ENCODE measurements at places on chromosomes 4 and X.

DNA sequence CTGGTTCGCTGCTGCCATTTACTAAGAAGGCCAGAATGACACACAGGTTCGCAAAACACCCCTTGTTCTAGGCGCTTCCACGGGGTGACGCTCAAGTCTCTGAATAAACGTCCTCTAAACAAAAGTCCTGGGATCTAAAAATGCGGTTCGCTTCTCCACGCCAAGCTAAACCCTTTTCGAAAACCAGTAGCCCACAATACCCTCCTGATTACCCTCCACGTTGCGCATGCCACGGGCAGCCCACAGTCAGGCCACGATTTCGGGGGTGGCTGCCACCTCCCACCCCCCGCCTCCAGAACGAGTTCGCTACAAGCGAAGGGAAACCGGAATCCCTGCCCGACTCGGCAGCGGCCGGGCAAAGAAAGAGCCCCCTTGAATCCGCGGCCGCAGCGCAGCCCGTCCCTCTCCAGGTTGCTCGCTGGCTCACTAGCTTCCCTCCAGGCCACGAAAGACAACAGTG, 423 bp downstream of the RPL39 start:
- no peak for DNase-seq

DNA sequence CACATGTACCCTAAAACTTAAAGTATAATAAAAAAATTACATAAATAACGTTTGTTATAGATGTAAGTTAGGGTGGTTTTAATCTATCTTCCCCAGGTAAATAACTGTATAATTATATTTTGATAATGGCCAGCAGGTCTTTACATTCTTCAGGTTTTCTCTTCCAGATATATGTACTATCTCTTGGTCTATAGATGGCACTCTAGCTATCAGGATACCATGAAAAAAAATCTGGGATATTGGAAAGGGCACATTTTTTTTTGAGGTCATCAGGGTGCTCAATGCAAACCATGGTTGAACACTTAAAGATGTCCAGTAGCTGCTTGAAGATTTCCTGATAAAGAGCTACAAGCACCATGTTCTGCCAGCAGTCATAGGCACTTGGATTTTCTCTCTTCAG, 15.6 kb upstream of the ADH4 start:
- DNase-seq = no peak

DNA sequence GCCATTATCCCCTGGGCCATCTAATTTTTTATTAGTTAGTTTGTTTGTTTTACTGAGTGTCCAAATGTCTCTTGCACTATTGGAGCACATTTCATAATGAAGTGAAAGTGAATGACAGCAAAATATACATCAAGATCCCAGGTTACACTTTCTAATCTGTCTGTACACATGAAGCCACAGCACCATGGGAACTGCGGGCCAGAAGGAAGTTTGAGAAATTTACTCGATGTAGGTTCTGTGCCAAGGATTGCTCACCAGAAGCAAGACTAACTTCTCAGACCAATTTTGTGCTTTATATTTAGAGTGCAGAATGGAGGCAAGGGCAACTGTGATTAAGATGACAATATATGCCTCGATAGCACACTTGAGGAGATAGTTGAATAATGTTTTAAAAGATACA, 258.0 kb downstream of the COL25A1 start:
- DNase-seq = no peak

- DNase-seq = no peak
Measured at GRCh38 chr4:15577508-15577907, 77.6 kb downstream of the FBXL5 start.

DNA sequence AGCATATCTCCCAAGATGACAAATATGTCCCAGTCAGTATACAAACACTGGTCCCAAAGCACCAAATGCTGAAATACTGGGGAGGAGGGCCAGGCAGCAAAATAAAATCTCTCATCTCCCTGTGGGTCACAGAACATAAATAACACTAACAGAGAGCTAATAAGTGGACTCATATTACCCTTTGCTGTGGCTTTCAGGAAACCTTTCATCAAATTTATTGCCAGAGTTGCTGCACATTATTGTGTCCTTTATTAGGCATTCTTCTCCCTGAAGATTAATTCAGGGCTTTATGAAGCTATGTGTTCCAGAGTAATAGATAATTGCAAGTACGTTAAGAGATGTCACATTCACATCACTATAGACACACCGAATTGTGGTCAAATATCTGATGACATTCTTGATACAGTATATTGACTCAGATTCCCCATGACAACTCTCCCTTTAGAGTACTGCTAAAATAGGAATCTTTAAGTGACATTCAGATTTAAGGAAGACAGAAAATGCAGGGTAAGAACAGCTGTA, 124.1 kb upstream of the PRR32 start:
- DNase-seq = no peak

DNA sequence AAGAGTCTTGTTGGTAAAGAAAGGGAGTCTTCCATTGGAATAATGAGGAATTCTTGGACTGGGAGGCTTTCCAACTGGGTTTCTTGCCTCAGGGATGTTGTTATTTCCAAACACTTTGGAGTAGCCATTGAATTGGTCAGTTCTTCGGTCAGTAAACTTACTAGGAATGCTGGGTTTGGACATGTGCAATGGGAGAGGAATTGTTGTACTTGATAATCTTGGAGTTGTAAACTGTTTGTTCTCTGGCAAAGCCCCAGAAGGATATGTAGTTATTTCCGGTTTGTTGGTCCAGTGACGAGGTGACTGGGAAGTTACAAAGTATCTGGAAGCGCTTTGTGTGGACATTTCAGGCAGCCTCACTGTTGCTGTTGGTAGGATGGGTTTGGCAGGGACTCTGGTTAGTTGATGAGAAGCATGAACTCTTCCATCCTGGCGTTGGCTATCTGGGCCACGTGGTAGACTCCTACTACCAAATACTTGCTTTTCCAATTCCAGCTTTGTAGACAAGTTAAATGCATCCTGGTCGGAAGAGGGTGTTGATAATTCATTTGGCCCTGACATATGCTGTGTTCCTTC, 25.9 kb downstream of the MXRA5 start:
- DNase-seq = no peak

- no peak for DNase-seq
Measured at GRCh38 chr4:72352711-72353110, 216.3 kb downstream of the ADAMTS3 start.

GRCh38 chr4:174505007-174505406, 17.3 kb downstream of the HPGD start:
- no peak for DNase-seq

DNA sequence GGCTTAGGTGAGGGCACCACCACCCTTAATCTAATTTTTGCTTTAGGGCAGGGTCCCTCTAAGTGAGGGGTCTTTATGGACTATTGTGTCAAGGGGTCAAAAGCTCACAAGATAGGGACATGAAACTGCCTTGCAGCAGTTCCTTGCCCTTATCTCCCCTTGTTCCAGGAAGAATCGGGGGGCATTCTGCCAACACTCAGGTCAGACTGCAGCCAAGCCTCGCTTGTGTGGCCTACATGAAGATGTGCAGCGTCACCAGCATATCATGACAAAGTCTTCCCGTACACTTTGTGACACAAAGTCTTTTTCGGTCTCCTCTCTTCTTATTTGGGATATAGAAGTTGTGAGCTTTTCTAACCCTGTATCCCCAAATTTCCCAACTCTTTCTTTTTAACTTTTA, 17.5 kb upstream of the USP9X start:
- DNase-seq = no peak

- peak; percentile 33 for DNase-seq
Measured at GRCh38 chr4:75895744-75896314, 6.4 kb downstream of the PPEF2 start.

DNA sequence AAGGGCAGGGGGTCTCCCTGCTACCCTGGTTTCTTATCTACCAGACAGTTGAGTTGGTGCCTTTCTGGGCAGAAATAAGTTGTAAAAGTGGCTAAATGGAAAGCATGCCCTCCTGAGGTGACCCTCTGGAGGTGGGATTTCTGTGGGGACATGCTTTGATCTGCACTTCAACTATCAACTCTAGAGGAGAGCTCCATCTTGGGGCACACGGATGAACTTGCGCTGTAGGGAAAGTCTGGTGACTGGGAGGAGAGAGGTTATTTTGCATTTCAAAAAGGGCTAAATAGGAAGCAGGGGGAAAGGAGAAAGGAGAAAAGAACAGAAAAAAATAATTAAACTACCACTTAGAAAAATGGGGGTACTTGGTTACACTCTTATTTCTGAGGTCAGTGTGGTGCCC, 12.7 kb upstream of the RHOXF2B start:
- no peak for DNase-seq

DNA sequence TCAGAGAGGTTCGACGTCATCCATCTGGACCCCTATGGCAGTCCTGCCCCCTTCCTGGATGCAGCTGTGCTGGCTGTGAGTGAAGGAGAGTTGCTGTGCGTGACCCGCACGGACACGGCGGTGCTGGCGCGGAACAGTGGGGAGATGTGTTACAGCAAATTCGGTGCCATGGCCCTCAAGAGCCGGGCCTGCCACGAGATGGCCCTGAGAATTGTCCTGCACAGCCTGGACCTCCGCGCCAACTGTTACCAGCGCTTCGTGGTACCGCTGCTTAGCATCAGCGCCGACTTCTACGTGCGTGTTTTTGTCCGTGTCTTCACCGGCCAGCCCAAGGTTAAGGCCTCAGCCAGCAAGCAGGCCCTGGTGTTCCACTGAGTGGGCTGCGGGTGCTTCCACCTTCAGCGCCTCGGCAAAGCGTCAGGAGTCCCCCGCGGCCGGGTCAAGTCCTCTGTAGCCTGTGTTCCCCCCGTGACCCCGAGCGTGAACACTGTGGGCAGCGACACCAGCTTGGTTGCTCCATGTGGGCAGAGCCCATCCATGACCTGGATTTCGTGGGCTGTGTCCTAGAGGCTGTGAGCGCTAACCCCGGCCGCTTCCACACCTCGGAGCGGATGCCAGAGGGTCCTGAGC, 186.7 kb upstream of the SLITRK2 start:
- no peak for DNase-seq

DNA sequence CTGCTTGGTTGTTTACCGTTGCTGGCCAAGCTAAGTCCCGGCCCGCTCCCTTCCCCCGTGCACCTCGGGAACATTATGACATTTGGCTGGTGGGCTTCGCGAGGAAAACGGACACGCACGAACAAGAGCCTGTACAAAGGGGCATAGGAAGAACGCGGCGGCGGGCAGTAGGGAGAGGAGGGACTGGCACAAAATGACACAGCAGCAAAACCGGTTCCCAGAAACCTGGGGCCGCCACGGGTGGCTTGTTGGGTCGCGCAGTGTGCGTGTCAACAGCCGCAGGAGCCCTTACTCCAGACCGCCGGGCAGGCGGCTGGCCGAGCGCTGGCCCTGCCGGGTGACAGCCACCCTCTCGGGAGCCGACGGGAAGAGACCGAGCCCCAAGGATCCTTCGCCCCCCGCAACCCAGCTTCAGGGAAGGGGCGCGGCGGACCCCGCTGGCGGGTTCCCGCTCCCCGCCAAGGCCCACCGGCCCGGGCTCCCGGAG, 1.6 kb upstream of the LIN54 start:
- no peak for DNase-seq

DNA sequence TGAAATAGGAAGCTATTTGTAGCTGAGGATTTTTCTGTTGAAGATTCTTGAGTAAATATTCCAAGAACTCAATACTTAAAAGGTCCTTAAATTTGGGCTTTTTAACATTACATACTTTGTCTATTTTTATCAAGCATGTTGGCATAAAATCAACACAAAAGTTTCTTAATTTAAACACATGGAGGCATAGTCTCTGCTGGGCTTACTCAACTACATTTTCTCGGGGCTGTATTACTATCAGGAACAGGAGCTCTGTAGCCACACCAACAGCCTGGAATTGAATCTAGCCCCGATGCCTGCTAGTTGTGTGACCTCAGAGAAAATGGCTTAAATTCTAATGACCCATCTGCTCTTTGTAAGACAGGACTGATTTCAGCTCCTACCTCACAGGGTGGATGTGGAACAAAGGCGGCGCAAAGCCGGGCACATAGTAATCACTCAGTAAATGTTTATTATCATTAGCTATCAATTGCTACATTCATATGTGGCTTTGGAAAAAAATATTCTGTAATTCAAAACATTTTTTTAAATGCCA, 207.0 kb downstream of the NSUN7 start:
- no peak for DNase-seq

- DNase-seq = no peak
Measured at GRCh38 chr4:56531149-56531770, 25.7 kb downstream of the ARL9 start.

- no peak for DNase-seq
Measured at GRCh38 chr4:14496408-14496807, 505.9 kb upstream of the CPEB2 start.

DNA sequence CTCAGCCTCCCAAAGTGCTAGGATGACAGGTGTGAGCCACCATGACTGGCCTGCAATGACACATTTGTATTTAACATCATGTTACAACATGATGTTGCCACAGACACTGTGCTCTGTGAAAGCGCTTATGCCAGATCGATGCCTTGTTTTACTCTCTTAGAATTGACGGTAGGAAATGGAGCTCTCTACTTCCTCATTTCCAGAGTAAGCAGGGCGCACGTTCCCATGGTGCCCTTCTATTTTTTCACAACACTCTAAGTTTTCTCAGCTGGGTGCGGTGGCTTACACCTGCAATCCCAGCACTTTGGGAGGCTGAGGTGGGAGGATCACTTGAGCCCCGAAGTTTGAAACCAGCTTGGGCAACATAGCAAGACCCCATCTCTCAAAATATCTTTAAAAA, 60.7 kb upstream of the DHRSX start:
- no peak for DNase-seq

DNA sequence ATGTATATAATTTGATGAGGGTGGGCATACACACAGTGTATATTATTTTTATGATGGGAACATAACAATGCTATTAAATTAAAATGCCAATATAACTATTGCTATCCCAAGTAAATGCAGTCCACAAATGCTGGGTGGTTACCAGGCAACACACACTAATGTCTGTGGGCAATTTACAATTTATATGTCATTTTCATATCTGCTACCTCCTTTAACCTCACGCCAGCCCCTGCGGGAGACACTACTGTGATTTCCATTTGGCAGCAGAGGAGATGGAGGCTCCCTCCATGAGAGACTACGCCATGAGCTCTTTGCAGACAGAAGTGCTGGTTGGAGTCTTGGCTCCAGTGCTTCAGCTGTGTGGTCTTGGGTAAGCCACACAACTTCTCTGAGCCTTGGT, 87.9 kb downstream of the PPP2R2C start:
- DNase-seq = no peak

- no peak for DNase-seq
Measured at GRCh38 chr4:100694467-100694866, 176.6 kb upstream of the EMCN start.

GRCh38 chr4:132312521-132312920, 836.6 kb upstream of the PCDH10 start:
- DNase-seq = no peak

GRCh38 chr4:1072830-1073446, 40.4 kb downstream of the RNF212 start:
- DNase-seq = peak; percentile 84

DNA sequence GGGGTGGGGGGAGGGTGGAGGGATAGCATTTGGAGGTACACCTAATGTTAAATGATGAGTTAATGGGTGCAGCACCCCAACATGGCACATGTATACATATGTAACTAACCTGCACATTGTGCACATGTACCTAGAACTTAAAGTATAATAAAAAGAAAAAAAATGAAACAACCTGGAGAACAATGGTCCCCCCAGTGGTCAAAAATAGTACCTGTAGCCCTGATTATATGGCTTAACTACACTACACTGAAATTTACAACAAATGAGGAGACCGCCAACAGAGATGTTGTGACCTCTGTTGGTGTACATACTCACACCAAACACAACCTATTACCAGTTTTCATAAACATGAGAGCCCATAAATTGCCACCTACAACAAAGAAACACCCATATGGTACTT, 7.3 kb upstream of the MAGEE1 start:
- DNase-seq = no peak

Measured in AML-193 (cell line).